A673 (cell line): ENCODE measurements at places on chromosomes 16 and 17.
A peak's percentile ranks its signal among the peaks of the same experiment; 100 is the strongest.

DNA sequence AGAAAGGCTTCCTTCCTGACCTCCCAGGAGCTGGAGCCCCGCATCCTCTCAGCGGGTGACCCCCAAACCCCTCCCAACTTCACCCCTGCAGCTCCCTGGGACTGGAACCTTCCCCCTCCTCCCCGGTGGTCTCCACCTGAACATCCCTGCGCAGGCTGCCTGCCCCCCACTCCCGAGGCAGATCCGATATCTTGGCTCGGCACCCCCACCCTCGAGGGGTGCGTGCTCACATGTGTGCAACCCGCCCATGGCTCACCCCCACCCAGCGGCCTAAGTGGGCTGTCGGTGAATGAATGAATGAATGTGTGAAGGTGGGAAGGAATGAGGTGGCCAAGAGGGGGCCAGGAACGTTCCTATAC, 39.7 kb downstream of the SLC7A5 start:
- no peak for DNase-seq

DNA sequence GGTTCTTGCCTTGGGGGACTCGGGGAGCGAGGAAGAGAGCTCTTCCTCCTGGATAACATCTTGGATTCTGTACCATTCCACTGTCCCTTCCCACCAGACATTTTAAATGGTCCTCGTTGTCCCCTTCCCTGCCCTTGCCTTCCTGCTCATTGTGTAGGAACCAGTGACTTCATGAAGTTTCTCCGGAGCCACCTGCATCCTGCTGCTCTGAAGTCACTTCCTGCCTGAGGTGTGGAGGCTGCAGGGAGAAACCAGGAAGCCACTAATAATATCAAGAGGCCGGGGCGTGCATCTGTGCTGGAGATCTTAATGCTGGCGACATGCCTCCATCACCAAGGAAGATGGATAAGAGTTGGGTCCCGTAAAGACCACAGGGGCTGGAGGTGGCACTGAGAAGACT, 6.2 kb upstream of the SLC16A13 start:
- DNase-seq, result no peak

DNA sequence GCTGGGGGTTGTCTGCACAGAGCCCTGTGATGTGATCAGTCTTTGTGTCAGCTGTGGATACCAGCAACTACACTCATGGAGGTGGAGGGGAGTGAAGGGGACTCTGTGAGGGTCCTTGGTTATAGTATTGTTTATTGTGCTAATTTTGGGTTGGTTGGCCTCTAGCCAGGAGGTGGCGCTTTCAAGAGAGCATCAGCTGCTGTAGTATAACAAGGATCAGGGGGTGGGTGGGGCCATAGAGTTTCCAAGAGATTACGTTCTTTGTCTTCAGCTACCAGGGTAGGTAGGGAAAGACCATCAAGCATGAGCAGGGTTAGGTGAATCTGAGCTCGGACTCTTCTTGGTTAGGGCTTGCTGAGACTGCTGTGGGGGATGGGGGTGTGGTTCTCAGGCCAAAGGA, 97.1 kb upstream of the HS3ST3A1 start:
- DNase-seq, result no peak

DNA sequence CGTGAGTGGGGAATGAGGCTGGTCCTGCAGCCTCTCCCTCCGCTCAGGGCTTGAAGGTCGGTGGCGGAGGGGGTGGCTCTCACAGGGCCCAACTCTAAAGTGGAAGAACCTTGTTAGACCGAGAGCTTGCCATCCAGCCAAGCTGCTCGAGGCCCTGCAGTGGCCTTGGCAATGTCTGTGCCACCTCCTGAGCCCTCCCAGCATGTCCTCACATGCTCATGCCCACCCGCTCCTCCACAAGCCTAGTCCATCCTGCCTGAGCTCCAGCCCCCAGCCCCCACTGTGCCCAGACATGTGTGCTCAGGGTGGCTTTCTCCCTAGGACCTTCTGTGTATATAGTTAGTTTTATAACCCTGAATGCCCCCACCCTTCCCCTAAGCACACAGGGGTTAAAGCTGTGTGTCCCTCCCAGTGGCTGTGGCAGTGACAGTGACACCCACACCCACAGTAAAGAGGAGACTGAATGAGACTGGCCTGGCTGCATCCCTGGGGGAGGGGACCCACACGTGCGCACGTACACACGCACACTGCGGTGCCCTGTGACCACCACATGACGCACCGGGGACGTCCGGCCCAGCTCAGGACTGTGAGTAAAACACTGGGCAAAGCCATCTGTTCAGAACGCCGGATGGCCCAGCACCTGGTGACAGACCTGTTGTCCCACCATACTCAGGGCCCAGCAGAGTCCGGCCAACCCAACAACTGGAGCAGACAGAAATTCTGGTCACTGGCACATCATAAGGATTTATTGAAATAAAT, 15.6 kb downstream of the PDK2 start:
- no peak for DNase-seq

DNA sequence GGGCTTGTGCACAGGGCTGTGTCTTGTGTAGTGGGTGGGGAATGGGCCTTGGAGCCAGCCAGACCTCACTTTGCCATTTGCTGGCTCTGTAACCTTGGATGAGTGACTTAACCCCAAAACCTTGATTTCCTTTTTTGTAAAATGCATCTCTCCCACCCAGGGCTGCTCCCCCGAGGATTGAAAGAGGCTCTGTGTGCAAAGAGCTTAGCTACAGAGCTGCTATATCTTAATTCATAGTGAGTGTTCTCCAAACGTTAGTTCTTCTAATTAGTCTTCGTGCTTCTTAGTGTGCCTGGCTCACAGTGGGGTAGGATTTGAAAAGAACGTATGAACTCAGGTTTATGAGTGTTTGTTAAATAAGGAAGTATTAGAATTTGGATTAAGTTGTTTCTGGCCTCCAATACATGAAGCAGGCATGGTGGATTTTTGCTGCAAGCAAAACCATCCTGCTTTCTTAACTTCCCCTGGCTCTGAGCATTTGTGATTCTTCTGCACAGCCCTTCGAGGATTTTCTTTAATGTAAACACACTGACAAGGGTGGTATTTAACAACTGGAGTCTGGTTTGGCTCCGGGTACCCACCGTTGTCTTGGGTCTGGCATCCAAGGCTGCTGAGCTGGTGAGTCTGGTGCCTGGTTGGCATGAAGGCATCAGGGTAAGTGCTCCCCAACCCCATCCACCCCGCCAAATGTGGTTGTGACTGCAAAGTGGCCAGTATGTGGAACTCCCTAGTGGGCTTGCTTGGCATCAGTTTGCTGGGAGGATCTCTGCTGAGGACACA, 29.7 kb downstream of the KSR1 start:
- no peak for DNase-seq

- no peak for DNase-seq
Observed at GRCh38 chr16:52407778-52408177, 139.2 kb downstream of the TOX3 start.

- DNase-seq, result no peak
Observed at GRCh38 chr16:31297496-31297895, 37.7 kb downstream of the ITGAM start.

GRCh38 chr17:64017381-64017980, 3.0 kb downstream of the ICAM2 start:
- DNase-seq, result no peak

GRCh38 chr16:4984174-4984990, 26.3 kb downstream of the SEC14L5 start:
- DNase-seq, result no peak

GRCh38 chr17:70658317-70658716, 489.0 kb downstream of the KCNJ2 start:
- DNase-seq, result no peak

DNA sequence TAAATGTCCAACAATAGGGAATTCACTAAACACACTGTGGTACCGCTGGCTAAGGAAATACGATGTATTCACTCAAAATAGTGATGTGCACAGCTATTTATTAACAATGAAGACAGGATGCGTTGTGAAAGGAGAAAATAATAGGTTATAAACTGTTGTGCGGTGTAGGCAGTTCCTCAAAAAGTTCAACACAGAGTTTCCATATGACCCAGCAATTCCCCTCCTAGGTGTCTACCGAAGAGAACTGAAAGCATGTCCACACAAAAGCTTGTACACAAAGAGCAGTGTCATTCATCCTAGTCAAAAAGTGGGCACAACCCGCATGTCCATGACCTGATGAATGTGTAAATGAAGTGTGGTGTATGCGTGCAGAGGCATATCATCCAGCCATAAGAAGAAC, 1.2 kb upstream of the CES1 start:
- DNase-seq, result peak; percentile 21

- DNase-seq, result peak; percentile 90
Observed at GRCh38 chr17:67441052-67441895, 64.2 kb downstream of the PITPNC1 start.

DNA sequence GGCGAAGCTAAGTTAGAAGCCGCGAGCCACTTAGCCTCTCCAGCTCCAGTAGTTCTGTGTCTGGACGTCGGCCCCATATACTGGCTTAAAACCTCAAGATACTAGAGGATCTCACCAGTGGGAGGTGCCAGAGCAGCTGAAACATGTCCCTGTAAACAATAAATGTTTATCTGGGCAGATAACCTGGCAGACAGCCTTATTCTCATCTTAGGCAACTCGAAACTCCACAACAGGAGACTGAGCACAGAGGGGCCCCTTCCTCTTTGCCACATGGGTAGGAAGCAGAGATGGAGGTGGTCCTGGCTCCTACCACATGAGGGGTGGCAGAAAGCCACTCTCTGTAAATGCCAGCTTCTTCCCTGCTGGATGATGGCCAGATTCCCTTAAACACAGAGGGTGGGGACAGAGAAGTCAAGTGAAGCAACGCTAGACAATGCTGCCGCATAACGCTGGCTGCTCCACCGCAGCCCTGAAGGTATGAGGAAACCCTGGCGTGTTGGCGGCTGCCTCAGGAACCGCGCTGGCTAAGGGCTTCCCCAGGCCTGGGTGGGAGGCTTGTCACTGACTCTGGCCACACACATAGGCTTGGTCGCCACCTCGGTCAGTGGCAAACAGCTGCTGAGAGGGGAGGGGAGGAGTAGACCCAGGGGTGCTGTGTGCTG, 67.9 kb downstream of the HIC1 start:
- DNase-seq, result peak; percentile 66

DNA sequence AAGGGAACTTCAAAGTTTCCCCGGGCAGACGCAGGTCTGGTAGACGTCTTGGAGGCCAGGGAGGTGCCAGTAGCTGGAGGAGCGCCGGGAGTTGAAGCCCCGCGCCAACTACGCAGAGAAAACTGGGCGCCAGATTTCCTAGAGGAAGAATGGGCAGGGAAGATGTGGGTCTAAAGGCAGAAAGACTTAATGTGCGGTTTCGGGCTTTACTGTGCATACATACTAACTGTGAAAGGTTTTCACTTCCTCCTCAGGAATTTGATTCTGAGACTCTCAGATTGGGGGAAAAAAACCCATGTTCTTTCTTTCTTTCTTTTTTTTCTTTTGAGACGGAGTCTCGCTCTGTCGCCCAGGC, 331 bp upstream of the ZNF287 start:
- no peak for DNase-seq

DNA sequence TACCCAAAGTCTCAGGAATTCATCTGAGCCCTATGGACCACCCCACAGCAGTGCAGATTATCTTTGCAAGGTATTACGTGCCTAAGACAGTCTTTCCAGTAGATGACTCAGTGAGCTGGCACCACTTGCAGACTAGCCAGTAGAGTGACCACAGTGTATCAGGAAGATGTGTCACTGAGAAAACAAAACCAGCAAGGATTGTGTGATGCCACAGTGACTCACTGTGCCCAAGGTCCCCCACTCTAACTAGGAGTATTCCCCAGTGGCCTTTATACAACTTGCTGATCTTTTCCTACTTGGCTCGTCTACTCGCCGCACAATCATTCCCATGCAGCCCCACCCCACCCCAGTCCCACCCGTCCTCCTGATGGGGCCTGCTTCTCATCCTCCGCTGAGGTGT, 26.8 kb upstream of the PRKCA start:
- peak; percentile 81 for DNase-seq

DNA sequence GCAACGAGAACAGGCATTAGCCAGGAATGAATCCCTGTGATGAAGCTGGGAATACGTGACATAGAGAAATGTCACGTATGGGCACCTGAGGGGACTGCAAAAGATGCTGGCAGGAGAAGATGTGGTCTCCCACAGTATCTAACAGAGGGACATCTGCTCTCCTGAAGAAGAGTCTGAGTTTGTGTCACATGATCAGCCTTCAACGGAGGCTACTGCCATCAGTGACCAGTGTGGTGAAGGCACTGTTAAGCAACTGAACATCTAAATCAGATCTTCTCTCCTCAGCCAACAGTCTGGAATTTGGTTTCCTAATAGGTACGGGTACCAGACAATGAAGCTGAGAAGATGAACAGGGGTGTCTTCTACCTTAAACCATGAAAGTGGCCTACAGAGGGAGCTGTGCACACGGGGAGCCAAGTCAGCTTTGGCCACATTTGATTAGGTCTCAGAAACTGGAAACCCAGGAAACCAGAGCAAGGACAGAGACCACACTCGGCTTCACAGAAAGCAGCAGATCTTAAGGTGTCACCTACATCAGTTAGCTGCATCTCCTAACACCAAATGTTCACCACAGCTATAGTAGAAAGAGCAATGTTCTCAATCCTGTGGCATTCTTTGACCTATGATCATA, 41.8 kb downstream of the BRD7 start:
- DNase-seq, result peak; percentile 24

- DNase-seq, result no peak
Observed at GRCh38 chr17:32626379-32626791, 139.6 kb downstream of the CDK5R1 start.

DNA sequence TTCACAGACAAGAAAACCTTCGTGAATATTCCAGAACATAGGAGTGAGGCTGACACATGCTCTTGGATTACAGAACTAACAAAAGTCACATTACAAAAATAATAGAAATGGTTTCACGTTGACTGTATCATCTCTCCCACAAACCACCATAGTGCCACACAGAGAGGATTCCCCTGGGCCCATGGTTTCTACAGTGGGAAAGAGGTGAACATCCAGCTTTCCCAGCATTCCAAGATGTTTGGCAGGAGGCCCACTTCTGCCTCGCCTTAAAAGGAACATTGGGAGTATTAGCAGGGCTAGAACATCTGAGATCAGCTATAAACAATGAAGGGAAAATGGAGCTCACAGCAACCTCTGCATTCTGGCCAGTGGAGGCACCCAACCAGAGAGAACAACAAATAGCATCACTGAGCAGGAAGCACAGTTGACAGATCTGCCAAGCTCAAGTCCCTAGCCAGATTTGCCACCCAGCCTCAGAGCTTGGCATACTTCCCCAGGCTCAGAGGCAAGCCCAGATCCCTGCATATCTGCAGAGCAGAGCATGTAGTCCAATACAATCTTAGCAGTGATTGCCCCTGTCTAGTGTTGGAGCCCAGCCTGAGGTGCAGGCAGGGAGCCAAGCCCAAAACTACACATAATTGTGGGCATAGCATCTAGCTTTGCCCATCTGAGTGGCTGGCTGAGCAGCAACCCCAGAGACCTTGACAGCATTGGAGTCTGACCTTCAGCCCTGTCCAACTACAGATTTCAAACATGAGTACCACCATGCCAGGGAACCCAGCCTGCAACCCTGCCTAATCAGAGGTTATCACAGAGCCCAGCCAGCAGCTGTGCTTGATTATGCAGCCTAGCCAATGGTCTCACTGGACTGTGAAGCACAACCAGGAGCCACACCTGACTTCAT, 260.4 kb downstream of the CEP112 start:
- no peak for DNase-seq

GRCh38 chr17:41571561-41572434, at the start of gene KRT9:
KRT9 (minus strand) TSS chr17:41572059; CDS start chr17:41571992, 67 bp downstream.
- no peak for DNase-seq
